ENCODE measurements at places on chromosomes 1 and 21.

- peak; percentile 58 for DNase-seq
Measured at GRCh38 chr1:24929398-24930259, 447 bp downstream of the RUNX3 start.

- peak; percentile 71 for DNase-seq
Measured at GRCh38 chr1:206739411-206740076, 31.0 kb upstream of the IL19 start.

GRCh38 chr1:220680085-220680687 lies 10.0 kb upstream of the C1orf115 start:
- peak; percentile 53 for DNase-seq

DNA sequence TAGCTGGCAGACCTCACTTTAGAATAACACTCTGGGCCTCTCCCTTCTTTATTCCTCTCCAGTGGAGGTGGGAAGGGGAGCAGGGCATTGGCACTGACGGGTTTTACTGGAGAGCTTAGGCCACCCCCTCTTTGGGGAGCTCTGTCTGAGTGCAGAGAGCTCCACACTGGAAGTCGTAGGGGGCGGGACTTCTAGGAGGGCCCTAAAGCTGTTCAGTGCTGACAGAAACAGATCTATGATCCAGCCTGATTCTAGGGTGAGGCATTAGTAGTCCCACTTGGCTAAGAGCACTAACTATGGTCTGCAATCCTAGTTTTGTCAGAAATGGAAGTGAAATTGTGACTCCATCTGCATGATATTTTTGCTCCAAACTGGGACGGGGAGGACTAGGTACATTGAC lies 138.7 kb downstream of the MIS18A start:
- DNase-seq, result no peak

DNA sequence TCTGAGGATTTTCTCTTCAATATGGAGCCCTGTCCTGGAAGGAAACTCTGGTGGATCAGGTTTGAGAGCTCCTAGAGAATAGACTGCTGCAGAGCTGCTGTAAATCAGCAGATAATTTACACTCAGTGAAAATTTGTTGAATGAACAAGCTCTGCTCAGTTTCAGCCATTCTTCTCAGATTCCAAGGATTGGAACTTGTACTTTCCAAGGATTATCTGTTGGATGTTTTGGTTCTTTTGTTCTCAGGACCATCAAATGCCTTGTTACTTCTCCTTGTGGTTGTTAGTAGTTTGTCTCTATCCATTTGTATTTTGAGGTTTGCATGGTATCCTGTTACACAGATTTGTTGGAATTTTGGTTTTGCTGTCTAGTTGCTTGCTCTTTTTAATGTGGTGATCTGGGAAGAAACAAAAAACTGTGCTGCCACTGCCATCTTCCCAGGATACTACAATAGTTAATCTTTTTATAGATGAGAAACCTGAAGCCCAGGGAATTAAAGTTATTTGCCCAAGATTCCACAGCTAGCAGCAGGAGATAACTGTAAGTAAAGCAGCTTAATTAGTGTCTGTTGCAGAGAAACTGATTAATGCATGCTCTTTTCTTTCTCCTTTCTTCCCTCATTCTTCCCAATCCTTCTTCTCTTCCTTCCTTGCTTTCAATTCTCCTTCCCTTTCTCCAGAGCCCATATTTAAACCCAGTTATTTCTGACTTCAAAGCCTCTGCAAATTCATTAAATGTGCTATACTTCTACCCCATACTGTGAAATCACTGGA lies 21.7 kb upstream of the KIFAP3 start:
- DNase-seq, result no peak

- DNase-seq, result no peak
Measured at GRCh38 chr1:156150333-156151011, 2.9 kb upstream of the SEMA4A start.

- no peak for DNase-seq
Measured at GRCh38 chr1:151314137-151314875, 12.9 kb downstream of the PI4KB start.

- DNase-seq, result no peak
Measured at GRCh38 chr1:58583496-58583895, 6.4 kb upstream of the TACSTD2 start.

- no peak for DNase-seq
Measured at GRCh38 chr21:33025489-33026442, at the start of gene OLIG2. OLIG2 (plus strand) TSS chr21:33025935; CDS start chr21:33026863, 928 bp downstream.

DNA sequence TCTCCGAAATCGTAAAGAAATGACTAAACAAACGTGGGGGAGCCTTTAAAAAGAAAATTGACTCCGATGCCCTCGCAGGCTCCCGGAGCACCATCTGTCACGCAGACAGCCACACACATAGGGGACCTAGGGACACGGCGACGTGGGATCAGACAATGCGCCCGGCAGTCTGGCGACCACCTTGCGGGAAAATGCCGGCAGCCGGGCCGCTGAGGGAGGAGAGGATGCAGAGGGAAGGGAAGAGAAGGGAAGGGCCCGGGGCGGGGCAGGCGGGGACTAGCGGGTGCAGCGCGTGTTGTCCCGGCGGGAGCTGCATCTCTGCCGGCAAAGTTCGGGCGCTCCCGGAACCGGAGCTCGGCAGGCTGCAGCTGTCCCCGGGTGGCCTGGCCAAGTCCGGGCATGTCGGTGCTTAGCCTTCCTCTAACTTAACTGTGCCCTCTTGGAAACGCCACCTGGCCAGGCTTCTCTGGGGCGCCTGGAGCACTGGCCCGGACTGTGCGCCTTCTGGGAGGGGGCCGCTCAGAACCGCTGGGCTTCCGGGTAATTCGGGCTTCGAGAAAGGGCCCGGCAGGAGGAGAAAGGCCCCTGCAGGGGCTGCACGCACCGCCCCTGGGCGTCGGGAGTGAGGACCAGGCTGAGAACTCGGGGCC lies 1.8 kb downstream of the NHLH2 start:
- DNase-seq, result no peak

DNA sequence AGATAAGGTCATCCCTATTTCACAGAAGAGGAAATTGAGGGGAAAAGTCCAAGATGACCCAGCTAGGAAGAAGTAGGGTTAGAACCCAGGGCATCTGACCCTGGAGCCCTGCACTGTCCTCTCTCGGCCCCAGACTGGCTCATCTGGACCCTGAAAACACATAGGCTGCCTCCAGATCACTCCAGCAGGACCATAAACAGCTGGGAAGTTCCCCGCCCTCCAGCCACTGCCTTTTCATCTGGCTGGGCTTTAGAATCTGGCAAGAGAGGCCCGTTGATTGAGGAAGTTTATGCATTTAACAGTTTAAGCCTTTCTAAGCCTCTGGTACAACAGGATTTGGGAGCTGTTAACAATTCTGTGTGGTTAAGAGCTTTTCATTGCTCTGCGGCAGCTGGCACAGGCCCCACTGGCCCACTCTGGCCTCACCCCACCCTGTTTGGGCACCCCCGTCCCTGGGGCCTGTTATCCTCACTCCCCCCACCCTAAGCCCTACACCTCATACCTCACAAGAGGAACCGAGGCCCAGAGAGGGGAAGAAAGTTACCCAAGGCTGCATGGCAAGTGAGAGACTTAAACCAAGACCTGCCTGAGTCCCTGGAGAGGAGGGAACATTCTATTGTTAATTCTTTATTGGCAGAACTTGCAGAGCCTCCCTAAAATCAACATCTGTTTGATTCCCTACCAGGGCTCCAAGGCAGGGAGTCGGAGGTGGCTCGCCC lies 84.2 kb downstream of the EPHB2 start:
- no peak for DNase-seq

- DNase-seq, result peak; percentile 45
Measured at GRCh38 chr1:215566556-215567490, at the start of gene KCTD3. KCTD3 (plus strand) TSS chr1:215567304; CDS start chr1:215567686, 382 bp downstream.

DNA sequence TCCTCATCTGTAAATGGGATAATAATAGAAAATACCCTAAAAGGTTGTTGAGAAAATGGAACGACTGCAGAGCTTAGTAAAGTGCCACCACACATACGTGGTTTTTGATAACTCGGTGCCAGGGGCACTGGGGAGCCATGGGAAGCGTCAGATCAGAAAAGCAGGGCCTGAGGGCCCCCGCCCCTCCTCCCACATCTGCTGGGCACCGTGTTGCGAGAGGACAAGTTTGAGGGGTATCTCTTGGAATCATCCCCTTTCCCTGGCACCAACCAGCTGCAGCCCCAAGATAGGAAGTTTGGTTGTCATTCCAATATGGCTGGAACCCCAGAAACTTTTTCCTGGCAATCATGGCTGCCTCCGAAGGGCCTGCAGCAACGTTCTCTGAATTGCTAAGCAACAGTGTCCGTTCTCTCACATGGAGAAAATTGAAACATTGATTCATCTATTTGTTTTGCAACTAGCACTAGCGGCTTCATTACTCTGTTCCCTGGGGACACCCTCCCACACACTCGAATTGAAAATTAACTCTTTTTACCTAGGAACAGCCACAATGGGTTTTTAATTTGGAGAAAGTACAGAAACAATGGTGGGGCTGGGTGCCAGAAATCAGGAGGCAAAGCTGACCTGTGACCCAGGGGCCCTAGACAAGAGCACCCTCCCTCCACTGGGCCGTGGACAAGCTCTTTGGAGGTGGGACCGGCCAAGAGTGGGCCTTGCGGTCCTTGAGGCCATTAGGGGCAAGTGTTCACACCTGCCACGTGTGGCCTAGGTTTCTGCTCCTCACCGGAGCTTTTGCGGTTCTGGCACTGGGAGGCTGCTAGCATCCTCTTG lies 190.0 kb upstream of the VAMP3 start:
- DNase-seq, result no peak

- no peak for DNase-seq
Measured at GRCh38 chr1:214505134-214505533, 46.3 kb downstream of the PTPN14 start.

DNA sequence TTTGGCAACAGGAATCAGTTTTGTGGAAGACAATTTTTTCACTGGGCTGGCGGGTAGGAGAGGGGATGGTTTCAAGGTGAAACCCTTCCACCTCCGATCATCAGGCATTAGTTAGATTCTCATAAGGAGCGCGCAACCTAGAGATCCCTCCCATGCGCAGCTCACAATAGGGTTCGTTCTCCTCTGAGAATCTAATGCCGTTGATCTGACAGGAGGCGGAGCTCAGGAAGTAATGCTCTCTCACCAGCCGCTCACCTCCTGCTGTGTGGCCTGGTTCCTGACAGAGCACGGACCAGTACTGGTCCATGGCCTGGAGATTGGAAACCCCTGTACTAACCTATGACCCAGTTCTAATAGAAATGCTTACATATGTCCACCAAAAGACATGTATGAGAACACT lies 96.6 kb upstream of the KIAA1614 start:
- DNase-seq, result no peak

DNA sequence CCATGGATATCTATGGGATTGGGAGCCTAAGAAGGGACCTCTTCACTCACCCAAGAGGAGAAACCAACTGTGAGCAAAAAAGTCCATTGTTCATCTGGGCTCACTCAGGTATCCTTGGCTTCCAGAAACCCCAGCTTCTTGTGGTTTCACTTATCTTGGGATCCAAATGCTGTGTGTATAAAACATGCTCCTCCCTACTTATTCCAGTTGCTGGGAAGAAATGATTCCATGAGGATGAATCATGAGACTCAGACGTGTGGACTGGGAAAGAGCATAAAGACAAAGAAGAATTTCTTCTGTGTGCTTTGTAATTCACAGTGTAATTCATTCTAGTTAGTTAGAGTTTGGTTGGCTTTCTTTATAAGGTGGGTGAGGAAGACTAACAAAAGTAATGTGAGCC lies 283.7 kb downstream of the ZNF648 start:
- DNase-seq, result no peak

GRCh38 chr1:2233468-2233867 lies 5.3 kb downstream of the SKI start:
- DNase-seq, result no peak

DNA sequence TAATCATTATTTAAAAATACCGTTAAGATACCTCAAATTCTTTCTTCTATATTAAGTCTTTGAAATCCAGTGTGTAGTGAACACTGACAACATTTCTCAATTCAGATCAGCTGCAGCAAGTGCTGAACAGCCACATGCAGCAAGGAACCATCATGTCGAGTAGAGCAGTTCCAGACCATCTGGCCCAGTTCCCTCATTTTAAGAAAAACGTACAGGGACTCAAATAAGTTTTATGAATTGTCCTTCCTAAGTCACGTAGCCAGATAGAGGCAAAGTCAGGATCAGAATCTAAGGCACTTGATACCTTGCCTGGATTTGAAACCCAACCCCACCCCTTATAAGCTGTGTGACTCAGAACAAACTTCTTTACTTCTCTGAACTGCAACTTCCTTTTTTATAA lies 132.4 kb downstream of the PROX1 start:
- no peak for DNase-seq

GRCh38 chr1:170226767-170227166 lies 81.0 kb downstream of the NTMT2 start:
- no peak for DNase-seq

DNA sequence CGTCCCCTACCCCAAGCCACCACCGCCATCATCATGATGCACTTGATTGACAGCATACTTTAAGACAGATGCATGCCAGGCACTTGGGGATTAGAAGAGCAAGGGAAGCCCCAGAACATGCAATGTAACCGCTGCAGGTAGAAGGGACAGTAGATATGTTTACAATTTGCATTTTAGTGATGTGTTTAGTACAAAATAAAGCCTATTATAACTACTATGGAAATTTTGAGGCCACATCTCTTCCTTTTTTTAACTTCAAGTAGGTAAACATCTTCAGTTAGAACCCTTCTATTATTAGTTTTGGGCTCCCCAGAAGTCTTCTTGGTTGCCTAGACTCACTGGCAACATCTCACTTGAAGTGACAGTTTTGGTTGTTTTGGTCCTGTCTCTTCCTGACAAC lies 25.3 kb downstream of the CR1L start:
- DNase-seq, result peak; percentile 30

GRCh38 chr1:183283286-183283685 lies 97.2 kb downstream of the LAMC2 start:
- no peak for DNase-seq

DNA sequence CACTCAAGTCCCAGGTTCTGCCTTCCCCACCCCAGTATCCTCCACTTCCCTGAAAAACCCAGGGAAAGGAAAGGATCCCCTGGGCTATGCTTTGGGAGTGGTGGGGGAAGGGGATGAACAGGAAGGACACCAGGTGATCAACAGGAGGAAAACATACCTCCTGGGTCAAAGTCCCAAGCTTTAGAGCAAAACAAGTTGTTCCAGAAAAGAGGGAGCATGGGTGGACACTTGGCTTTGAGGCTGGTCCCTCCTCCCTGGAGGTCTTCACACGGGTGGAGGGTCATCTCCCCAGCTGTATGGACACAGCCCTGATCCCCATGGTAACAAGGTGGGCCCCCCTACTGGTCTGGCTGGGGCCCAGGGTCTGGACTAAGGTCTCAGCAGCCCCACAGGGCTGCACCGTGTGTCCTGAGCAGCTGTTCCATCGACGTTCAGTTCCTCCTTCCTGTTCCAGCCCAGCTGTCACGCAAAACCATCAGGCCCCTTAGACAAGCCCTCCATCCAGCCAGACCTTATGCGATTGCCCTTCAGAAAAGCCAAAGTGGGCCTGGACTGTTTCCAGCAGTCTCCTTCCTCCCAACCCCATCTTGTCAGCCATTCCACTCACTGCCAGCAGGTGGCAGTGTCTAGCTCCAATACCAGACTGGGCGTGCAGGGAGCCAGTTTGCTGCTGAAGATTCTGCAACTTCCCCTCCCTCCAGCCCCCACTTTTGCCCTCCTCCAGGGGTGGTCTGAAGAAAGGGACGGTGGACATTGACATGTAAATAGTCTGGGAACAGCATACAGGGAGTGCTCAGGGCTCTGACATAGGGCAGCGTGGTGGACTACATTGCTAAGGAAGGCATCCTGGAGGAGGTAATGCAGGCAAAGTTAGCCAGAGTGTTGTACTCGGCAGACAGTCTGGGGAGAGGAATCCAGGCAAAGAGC lies 2.9 kb upstream of the PDZK1IP1 start:
- DNase-seq, result peak; percentile 67

- DNase-seq, result no peak
Measured at GRCh38 chr1:236992449-236992848, 11.8 kb downstream of the MT1HL1 start.

- no peak for DNase-seq
Measured at GRCh38 chr1:218066332-218066731, 218.8 kb upstream of the RRP15 start.

Data from germinal center (tissue), 1 donor.